ENCODE measurements at places on chromosomes 5 and 9.
A peak's percentile ranks its signal among the peaks of the same experiment; 100 is the strongest.

- no peak for DNase-seq
Measured at GRCh38 chr9:109088221-109088620, 31.5 kb downstream of the TMEM245 start.

GRCh38 chr5:141853895-141854626, 24.1 kb downstream of the PCDH1 start:
- DNase-seq = no peak

- DNase-seq = no peak
Measured at GRCh38 chr9:137429974-137430722, 7.0 kb downstream of the NOXA1 start.

- no peak for DNase-seq
Measured at GRCh38 chr9:128175102-128175563, 15.1 kb downstream of the BBLN start.

- no peak for DNase-seq
Measured at GRCh38 chr9:71647094-71647591, 121.2 kb downstream of the CEMIP2 start.

DNA sequence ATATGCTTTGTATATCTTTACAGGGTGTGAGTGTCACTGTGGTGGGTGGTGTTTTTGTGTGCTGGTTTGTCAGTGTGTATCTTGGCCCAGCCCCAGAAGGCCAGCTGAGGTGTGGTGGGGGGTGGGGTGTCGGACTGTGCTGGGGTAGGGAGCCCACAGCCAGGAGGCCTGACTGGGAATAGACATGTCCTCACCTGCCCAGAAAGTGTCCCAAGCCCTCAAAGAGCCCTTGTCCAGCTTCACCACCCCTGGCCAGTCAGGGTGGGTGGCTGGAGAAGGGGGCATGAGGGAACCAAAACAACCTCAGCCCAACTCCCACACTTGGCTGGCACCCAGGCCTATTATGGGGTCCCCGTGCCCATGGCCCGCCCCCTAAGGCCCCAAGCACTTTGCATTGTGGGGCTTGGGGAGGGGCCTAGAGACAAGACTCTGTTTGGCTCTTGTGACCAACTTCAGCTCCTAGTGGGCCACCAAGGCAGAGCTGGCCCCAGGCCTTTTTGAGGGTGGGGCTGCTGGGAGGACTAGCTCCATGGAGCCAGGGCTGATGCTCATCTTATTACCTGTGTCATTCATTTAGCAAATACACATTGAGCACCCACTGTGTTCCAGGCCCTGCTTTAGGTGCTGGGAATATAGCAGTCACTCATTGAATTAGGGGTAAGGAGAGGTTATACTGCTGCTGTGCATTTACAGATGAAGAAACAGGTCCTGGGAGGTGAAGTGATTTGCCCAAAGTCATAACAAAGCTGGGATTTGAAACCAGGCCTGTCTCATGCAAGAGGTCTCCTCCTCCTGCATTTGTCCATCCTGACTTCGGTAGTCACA, 56.2 kb upstream of the PSD2 start:
- DNase-seq = no peak

- DNase-seq = no peak
Measured at GRCh38 chr5:6905883-6906282, 192.7 kb downstream of the TENT4A start.

DNA sequence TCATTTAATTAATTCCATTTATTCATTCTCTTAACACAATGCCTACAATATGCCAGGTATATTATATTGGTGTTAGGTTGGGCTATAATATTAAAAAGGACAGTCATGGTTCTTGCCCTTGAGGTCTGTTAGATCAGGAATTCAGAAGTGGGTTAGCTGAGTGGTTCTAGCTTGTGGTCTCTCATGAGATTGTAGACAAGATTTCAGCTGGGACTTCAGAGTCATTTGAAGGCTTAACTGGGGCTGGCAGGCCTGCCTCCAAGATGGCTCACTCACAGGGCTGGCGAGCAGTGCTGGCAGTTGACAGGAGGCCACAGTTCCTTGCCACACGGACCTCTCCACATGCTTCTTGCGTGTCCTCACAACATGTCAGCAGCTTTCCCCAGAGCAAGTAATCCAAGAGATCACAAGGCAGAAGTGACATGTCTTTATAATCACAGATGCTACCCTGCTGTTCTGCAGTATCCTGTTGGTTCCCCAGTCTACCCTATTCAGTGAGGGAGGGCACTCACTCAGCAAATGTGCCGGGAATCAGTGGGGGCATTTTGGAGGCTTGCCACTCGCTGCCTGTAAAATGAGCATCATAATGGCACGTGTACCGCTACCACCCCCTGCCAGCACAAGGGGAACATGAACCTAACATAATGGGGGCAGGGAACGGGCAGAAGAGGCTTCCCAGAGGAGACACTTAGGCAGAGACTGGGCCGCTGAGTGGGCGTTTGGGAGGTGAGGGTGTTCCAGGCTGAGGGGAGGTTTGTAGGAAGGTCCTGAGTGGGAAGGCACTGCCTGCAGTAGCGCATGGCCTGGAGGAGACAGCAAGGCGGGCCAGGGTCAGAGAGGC, 70.0 kb downstream of the EXOSC2 start:
- no peak for DNase-seq

DNA sequence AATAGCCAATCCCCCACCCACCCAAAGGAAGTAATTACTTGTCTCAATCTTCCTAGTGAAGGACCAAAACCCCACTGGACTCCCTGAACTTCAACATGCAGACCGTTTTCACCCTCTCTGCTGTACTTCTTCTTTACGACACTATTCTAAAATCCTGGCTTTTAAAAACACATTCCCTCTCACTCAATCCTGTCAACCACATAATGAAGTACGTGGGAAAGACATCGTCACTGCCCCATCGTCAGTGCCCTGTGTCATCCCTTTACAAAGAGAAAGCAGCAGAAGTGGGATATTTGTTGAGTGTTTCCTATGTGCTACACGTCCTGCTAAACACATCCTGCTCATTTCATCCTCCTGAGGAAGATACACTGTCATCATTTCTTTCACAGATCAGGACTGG, 54.2 kb downstream of the MAPKAP1 start:
- DNase-seq = no peak

DNA sequence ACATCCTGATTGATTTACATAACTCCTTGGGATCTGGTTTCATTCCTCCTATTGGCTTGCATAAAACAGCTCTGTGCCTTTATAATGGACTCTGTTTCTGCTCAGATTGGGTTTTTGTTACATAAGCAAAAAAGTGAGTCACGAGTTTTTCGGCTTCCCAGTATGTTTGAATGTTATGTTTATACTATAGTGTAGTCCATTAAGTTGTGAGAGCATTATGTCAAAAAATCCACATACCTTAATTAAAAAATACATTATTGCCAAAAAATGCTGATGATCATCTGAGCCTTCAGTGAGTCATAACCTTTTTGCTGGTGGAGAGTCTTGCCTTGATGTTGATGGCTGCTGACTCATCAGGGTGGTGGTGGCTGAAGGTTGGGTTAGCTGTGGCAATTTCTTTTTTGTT, 144.6 kb downstream of the CCDC171 start:
- DNase-seq = no peak

DNA sequence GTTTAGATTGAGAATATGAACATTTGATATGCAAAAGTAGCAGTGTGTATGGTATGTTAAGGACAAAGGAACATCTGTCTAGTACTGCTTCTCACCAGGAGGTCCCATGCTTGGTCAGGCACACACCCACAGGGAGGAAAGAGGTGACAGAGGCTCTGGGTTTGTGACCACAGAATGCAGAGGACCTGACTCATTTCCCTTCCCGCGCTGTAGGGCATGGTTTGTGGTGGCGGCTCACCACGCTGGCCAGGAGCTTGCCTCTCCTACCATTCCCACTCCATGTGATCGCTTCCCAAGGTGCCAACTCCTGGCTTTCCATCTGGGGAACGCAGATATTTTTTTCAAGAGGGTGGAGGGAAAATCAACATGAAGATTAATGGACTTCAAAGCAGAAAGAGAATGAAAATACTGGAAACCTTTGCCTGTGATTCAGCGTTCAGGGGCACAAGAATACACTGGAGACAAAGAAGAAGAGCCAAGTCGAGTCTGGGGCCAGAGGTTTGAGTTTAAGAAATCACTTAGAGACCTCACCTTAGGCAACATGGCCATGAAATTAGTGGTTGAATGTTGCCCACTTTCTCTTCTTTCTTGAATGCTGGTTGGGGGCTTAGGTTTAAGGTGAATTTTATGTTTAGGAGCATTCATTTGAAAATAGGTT, 477.8 kb downstream of the CCDC171 start:
- no peak for DNase-seq

DNA sequence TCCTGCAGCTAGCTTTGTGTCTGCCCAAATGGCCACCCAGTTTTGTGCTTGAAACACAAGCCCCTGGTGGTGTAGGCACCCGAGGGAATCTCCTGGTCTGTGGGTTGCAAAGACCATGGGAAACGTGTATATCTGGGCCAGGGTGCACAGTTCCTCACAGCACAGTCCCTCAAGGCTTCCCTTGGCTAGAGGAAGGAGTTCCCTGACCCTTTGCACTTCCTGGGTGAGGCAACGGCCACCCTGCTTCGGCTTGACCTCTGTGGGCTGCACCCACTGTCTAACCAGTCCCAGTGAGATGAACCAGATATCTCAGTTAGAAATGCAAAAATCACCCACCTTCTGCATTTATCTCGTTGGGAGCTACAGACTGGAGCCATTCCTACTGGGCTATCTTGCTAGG, 865.0 kb upstream of the ACO1 start:
- DNase-seq = no peak

DNA sequence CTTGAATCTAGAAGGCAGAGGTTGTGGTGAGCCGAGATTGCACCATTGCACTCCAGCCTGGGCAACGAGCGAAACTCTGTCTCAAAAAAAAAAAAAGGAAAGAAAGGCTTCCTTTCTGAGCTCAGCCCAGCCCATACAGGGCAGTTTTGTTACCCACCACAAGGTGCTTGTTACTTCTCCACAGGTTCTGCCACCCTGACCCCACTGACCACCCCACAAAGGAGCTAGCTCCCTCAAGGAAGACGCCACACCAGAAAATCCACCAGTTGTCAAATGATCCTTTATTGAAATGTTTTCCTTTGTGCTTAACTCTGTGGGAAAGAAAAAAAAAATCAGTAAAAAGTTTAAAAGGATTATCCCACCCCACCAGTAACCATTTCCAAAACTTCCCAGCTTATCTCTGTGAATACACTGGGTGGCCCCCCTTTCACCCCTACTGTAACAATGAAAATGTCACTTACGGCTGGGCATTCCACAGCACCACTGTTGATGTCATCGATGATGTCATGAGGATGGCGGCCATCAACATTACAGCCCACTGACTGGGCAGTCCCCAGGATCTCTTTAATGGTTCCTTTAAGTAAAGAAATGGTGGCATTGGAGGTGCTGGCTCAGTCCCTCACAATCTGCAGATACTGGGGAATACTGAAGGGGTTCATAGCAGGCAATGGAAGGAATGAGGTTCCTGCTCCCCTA, 3.6 kb downstream of the RPL12 start:
- no peak for DNase-seq

DNA sequence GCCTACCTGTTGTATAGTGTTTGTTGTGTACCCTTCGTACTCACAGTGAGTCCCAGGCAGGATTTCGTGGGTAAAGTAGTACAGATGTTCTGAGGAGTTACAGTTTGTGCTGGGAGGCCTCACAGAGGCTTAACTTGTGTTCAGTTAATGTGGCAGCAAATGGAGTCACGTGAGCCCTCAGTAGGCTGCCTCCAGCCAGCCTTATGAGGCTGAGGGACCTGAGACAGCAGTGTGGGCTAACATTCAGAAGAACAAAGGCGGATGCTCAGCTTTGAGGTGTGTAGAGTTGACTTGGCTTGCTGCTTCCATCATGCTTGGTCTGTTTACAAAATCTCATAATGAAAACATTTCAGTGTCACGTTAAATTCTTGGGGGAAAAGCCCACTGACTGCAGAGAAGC, 118.1 kb downstream of the TRIO start:
- DNase-seq = no peak

DNA sequence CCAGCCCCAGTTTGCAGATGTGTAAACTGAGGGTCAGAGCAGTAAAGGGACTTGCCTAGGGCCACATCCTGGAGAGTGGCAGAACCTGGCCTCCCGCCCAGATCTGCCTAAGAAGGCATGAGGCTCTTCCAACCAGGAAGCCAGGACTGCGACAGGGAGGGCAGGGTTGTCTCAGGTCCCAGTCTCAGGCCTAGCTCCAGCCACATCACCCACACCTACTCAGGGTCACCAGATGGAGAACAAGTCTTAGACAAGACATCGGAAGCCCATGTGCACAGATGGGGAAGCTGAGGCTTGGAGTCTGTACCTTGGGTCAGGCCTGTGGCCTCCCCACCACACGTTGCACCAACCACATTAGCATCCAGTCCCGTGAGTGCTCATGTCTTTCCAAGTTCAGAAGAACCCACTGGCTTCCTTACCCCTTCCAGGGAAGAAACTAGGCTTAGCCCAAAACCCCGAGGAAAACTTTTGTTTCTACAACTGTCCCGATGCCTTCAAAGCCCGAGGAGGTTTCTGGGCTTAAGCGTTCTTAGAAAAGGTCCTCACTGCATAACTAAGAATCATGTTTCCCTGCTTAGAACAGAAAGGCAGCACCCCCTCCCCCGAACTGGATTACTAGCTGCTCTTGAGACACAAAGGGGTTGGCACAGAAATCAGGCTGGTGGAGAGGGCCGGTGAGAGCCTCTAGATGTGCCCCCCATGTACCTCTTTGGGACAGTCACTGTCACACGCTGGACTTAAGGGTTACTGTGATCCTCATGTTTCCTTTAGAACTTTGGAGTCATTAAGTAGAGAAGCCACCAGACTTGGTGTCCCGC, 2.2 kb downstream of the FAM78A start:
- DNase-seq = peak; percentile 27

GRCh38 chr9:130823435-130823834, 11.6 kb upstream of the ABL1 start:
- no peak for DNase-seq

DNA sequence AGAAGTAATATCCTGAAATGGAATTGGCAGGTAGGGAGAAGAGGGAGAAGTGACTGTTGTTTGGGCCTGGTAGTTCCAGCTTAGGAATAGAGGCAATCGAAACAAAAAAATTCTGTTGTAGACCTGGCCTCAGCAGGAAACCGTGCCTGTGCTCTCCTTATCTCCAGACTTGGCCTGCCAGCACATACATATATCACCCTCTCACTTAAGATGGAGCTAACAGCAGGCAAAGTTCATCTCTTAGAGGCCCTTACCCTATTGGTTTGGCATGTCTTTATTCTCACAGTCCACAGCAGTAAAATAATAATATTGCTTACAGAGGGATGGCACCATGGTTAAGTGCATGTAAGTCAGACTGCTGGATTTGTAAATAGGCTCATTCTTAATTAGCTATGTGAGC, 19.6 kb upstream of the TNC start:
- DNase-seq = no peak
